NCI-H1092 treated with DMSO at 0.1 percent for 48 hours (cell line): ENCODE measurements at places on chromosomes 2 and 18.

- no peak for DNase-seq
Measured at GRCh38 chr18:59357928-59358327, 1.1 kb downstream of the LMAN1 start.

- no peak for DNase-seq
Measured at GRCh38 chr2:71500426-71501079, 47.2 kb downstream of the DYSF start.

- no peak for DNase-seq
Measured at GRCh38 chr2:42854207-42854818, 61.9 kb upstream of the HAAO start.

- DNase-seq: no peak
Measured at GRCh38 chr18:79685281-79685680, 5.7 kb downstream of the CTDP1 start.

- no peak for DNase-seq
Measured at GRCh38 chr2:111986116-111986900, 68.8 kb upstream of the TMEM87B start.

- no peak for DNase-seq
Measured at GRCh38 chr2:105915005-105915558, 170.4 kb downstream of the NCK2 start.

- DNase-seq: no peak
Measured at GRCh38 chr2:198287706-198288105, 483.3 kb downstream of the PLCL1 start.

- DNase-seq: no peak
Measured at GRCh38 chr2:149906886-149907285, 319.3 kb upstream of the MMADHC start.

GRCh38 chr2:161983331-161983651 lies 90.7 kb downstream of the DPP4 start:
- DNase-seq: no peak

GRCh38 chr2:236338495-236339184 lies 74.4 kb upstream of the ASB18 start:
- no peak for DNase-seq

GRCh38 chr2:185475914-185476313 lies 262.7 kb upstream of the FSIP2 start:
- DNase-seq: peak; percentile 7

GRCh38 chr18:3906116-3906750 lies 456.3 kb downstream of the TGIF1 start:
- DNase-seq: no peak

DNA sequence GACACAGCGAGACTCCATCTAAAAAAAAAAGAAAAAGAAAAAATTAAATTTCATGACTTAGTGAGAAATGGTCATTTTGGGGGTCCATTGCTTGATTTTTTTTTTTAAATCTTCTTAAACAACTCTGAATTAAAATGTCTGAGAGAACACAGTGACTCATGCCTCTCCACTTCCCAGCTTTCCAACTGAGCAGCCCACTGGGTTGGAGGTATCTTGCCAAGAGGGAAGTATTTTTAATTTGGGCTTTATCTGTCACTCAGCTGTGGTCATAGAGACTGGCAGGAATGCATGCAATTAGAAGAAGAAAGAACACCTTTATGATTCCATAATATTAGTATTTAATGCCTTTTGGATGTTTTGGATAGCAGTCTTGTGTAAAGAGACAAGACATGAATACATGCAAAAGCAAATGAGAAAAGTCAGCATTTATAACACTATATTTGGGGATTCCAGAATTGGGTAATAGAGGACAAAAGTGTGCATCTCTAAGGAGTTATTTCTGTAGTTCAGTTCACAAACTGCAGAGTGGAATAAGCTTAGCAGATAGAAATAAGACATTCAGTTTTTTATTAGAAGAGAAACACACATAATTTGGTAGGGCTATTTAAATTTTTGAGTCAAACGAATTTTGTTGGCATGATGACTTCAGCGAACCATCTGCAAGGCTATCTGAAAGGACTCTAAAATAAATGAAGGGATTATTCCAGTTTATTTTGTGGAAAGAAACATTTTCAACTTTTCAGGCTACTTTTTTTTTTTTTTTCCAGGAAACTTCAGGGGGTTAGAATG lies 254.8 kb downstream of the TGIF1 start:
- DNase-seq: no peak

- no peak for DNase-seq
Measured at GRCh38 chr18:44546954-44547353, 133.7 kb upstream of the SETBP1 start.

DNA sequence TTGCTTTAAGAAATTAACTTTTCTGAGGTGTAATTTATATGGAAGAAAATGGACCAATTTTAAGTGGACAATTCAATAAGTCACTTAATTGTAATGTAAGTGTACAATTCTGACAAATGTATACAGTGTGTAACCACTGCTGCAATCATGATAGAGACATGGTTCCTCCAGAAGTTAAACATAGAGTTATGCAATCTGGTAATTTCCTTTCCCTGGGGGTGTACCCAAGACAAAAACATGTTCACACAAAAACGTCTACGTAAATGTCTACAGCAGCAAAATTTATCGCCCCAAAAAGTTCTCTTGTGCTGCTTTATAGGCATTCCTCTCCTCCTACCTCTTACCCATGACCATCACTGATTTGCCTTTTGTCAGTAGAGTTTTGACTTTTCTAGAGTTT lies 141.5 kb downstream of the AQP4 start:
- no peak for DNase-seq

GRCh38 chr2:221255862-221256261 lies 316.2 kb downstream of the EPHA4 start:
- no peak for DNase-seq

DNA sequence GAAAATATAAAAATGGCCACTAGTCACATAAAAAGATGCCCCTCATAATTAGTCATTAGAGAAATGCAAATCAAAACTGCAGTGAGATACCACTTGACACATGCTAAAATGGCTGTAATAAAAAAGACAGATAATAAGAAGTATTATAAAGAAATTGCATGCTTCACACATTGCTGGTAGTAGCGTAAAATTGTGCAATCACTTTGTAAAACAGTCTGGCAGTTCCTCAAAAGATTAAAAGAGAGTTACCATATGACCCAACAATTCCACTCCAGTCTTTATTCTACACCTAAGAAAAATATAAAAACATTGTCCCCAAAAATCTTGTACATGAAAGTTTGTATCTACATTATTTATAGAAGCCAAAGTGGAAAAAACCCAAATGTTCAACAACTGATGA lies 170.6 kb upstream of the FIGN start:
- DNase-seq: no peak

- no peak for DNase-seq
Measured at GRCh38 chr2:49369101-49369500, 214.8 kb upstream of the FSHR start.

- DNase-seq: no peak
Measured at GRCh38 chr2:96359310-96359709, 23.7 kb downstream of the NCAPH start.

DNA sequence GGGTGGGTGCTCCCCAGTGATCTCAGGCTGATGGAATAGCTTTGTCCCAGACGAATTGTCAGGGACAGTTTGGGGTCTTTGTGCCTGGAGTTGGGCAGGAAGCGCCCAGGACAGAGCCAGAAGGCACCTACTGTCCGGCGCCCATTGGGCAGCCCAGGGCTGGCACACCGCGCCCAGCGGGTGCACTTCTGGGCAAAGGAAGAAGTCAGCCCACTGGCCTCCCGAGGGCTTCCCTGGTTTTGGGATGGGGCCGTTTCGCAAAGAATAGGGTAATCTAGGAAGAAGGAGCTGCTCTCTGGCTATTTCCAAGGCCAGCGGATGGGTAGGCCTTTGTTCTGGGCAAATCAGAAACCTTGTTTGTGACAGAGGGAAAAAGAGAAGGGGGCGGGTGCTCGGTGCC lies 3.5 kb upstream of the SIX2 start:
- no peak for DNase-seq

- DNase-seq: no peak
Measured at GRCh38 chr2:55163274-55163721, 68.8 kb downstream of the CLHC1 start.

GRCh38 chr2:208265371-208265800 lies 669 bp upstream of the PIKFYVE start:
- no peak for DNase-seq

DNA sequence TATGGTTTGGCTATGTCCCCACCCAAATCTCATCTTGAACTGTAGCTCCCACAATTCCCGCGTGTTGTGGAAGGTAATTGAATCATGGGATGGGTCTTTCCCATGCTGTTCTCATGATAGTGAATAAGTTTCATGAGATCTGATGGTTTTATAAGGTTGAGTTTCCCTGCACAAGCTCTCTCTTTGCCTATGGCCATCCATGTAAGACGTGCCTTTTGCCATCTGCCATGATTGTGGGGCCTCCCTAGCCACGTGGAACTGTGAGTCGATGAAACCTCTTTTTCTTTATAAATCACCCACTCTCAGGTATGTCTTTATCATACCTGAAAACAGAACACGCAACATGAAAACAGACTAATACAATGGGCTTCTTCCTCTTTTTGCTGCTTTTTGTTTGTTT lies 11.2 kb upstream of the C1D start:
- no peak for DNase-seq

GRCh38 chr2:17971531-17972125 lies 93.2 kb downstream of the KCNS3 start:
- DNase-seq: no peak

- no peak for DNase-seq
Measured at GRCh38 chr2:113057117-113057516, 1.9 kb upstream of the IL36RN start.

DNA sequence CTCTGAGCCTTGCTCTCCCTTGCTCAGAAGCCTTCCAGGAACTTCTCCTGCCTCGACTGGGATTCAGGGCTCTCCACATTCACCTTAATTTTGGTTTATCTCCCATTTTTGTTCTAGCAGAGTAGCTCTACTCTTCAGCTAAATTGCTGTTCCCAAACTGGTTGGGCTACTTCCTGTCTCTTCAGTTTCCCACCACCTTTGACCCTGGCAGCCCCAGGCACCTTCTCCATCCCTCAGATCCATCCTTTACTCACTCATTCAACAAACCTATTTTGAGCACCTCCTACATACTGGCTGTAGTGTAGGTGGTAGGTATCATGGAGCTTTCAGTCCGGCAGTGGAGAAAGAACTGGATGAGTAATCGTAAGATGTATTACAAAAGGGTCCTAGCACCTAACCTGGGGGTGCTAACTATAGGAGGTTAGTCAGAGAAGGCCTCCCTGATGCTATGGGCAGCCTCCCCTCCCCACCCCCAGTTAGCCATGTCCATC lies 26.3 kb downstream of the MERTK start:
- DNase-seq: no peak

DNA sequence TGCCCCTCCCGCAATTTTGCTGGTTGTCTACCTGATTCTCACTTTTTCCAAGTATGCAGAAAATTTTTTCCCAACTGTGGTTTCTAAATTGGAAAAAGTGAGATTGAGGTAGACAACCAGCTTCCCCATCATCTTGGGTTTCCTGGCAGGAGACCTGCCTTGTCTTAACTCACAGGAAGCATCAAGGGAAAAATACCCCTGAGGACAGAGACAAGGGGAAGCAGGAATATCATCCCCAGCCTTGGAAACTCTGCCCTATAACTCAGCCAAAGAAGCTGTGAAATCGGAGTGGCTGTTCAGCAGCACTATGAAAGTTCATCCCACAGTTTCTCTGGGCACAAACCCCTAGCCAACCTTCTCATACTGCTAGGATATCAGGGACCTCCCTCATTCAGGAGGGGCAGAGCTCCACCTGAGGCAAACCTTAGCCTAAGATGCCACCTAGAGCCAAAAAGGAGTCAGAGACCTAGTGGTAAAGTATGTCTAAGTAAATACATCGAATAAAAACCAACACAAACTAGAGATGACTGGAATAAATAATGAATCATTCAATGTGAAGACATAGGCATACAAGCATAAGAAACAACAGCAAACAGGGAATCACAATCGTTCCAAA lies 68.2 kb downstream of the ZSWIM2 start:
- peak; percentile 4 for DNase-seq

GRCh38 chr18:44691148-44691925 lies 10.6 kb downstream of the SETBP1 start:
- no peak for DNase-seq
